Naive thymus-derived CD4-positive, alpha-beta T cell (primary cell): ENCODE measurements at places on chromosomes 3 and 15. TPM values are rescaled to one million over a fixed set of nuclear protein-coding genes. Genes with fewer than 3 reads are reported as not detected.

GRCh38 chr3:132145833-132146232, 111.0 kb upstream of the CPNE4 start:
- H3K27ac ChIP-seq = no peak overlapping the region
- H3K27me3 ChIP-seq = no peaks in the 10 kb centered on the region
- H3K36me3 ChIP-seq = no peaks in the 10 kb centered on the region
- DNase-seq = no peak
- H3K4me1 ChIP-seq = no peaks in the 10 kb centered on the region

DNA sequence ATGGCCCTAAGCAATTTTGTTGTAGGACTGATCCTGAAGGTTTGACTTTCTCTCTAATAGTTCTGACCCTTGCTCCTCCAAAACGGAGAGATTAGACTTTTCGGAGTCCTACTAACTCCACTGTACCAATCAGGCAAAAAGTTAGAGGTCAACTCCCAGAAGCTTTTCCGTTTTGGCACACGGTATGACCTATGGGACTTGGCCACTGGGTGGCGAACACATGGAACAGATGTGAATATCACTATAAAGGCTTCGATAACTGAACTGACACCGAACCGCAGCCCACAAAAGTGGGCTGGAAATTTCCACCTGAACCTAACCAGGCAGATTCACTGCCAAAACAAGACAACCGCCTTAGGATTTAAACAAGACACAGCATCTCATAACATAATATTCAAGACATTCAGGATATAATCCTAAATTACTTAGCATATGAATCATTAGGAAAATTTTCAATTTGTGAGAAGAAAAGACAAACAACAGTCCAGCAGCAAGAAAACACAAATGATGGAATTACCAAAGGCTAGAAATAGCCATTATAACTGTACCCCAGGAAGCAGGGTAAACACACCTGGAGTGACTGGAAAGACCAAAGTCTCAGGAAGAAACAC, 12.2 kb upstream of the TM2D3 start:
- no peak overlapping the region for H3K4me3 ChIP-seq

GRCh38 chr15:65083262-65083701, 6.7 kb downstream of the KBTBD13 start:
- peaks cover 11% of the 10 kb centered on the region for H3K4me1 ChIP-seq
- no peak overlapping the region for H3K27ac ChIP-seq
- DNase-seq = no peak
- no peak overlapping the region for H3K4me3 ChIP-seq
- H3K36me3 ChIP-seq = no peaks in the 10 kb centered on the region
- no peaks in the 10 kb centered on the region for H3K27me3 ChIP-seq

DNA sequence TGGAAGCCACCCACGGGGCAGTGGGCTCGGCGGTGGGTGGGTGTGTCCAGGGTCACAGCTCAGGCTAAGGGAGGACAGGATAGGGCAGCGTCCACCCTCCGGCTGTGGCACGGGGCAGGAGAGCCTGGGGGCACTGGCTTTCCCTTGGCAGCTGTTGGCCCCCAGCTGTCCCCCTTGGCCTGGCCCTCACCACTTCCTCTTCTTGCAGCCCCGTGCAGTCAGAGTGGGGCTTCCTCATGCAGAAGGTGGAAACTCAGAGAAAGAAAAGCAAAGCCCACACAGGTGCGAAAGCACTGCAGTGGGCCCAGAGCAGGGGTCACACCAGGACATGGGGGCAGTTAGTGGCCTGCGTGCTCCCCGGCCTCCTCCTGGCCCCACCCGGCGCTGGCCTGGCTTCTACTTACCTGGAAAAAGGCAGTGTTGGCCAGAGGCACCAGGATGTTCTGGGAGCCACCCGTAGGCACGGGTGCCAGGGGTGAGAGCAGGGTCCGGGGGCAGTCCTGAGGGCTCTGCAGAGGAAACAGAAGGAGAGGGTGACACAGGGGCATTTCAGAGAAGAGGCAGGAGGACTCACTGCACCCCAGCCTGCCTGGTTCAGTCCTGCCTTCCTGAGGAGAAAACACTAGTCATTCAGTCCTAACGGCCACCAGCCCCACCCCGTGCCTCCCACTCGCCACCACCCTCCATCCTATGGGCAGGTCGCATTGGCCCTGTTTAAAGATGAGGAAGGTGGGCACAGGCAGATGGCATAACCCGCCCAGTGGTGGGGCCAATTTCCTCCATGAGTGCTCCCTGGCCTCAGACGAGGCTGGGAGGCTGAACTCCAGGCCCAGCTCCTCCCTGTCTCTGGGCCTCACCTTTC, 28.3 kb downstream of the PLXND1 start:
- peak overlapping the region; percentile 7 for H3K27ac ChIP-seq
- no peak for DNase-seq
- H3K4me3 ChIP-seq = no peak overlapping the region
- H3K36me3 ChIP-seq = no peaks in the 10 kb centered on the region

Gene CGNL1
- not detected for total RNA-seq

Gene SLC15A2
- total RNA-seq = 3.8 TPM

GRCh38 chr15:52144656-52145178, 32.1 kb upstream of the BCL2L10 start:
- no peak overlapping the region for H3K27ac ChIP-seq

DNA sequence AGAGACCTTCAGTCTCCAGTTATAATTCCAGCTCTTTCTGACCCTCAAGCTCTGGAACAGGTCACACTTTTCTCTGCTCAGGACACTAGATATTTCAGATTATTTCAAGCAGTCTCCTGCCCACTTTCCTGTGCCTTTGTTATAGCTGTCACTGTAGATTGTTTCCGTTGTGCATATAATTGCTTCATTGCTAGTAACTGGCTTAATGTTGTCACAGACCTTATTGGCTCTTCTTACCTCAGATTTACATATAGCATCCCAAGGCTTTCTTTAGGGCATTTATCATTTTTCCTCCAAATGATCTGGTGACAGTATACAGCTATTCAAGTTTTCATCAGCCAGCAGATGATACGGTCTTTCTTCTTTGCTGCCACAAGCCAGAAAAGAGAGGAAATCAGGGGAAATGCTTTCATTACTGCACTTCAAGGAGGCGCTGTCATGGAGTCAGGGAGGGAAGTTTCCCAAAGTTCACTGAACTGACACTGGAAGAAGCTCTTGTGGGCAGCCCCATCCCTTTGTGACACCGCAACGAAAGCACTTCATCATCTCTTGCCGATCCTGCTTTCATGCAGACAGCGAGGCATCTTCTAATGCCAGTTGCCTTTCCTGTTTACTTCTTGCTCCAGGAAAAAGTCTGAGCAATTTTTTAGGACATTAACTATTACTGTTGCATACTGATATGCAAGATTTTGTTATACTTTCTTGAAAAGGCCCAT, 181.9 kb downstream of the CDIN1 start:
- H3K27me3 ChIP-seq = no peaks in the 10 kb centered on the region
- H3K4me1 ChIP-seq = no peaks in the 10 kb centered on the region
- no peaks in the 10 kb centered on the region for H3K36me3 ChIP-seq
- H3K4me3 ChIP-seq = no peak overlapping the region

- no peak overlapping the region for H3K4me3 ChIP-seq
- no peaks in the 10 kb centered on the region for H3K36me3 ChIP-seq
- H3K4me1 ChIP-seq = no peaks in the 10 kb centered on the region
- H3K27ac ChIP-seq = no peak overlapping the region
- no peaks in the 10 kb centered on the region for H3K27me3 ChIP-seq
Measured at GRCh38 chr3:196971094-196971698, 2.6 kb upstream of the PIGZ start.

GRCh38 chr3:152269056-152269830, 514 bp downstream of the MBNL1 start:
- peak overlapping the region; percentile 77 for H3K4me3 ChIP-seq
- DNase-seq = peak; percentile 88
- peaks cover 31% of the 10 kb centered on the region for H3K4me1 ChIP-seq

GRCh38 chr3:38130631-38131065, 6.3 kb downstream of the ACAA1 start:
- no peak overlapping the region for H3K4me3 ChIP-seq
- H3K27me3 ChIP-seq = no peaks in the 10 kb centered on the region
- H3K36me3 ChIP-seq = peaks cover 90% of the 10 kb centered on the region
- H3K27ac ChIP-seq = peak overlapping the region; percentile 20

DNA sequence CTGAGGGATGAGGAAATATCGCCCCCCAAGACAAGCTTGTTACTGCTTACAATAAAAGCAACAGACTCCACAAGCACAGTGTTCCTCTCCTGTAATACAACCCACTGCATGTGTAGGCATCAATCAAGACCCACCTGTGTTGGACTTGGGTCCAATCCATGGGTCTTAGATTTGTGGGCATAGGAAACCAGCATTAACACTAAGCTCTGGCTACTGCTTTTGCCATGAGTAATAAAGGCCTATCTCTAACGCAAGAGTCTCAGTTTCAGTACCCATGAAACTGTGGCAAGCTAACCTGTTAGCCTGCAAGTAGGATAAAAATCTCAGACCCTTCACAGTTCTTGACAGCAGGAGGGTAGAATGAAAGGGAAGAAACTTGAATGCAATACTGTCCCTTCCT, 5.2 kb upstream of the EIF1B start:
- no peak overlapping the region for H3K27ac ChIP-seq
- H3K27me3 ChIP-seq = no peaks in the 10 kb centered on the region
- no peak overlapping the region for H3K4me3 ChIP-seq
- peaks cover 6% of the 10 kb centered on the region for H3K4me1 ChIP-seq
- H3K36me3 ChIP-seq = no peaks in the 10 kb centered on the region

GRCh38 chr3:98603580-98603979, 10.2 kb upstream of the CPOX start:
- H3K27me3 ChIP-seq = no peaks in the 10 kb centered on the region
- no peaks in the 10 kb centered on the region for H3K4me1 ChIP-seq
- no peak overlapping the region for H3K4me3 ChIP-seq
- H3K27ac ChIP-seq = no peak overlapping the region
- H3K36me3 ChIP-seq = no peaks in the 10 kb centered on the region

DNA sequence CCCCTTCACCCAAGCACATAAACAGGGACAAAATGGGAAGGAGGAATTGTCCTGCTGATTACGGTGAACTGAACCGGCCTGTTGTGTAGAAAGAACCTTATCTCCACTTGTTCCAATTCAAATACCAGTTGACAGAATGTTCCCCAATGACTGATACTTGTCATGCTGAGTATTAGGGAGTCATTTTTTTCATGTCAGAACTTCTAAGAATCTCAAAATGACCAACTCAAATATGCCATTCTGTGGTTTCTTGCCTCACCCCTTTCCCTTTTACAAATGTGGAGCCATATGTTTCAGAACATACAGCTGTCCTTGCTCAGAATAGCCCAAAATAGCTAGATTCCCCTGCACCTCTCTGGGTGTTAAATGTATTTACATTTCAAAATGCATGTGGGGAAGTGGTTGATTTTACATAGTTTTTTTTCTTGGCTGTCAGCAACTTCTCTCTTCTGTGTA, 405.9 kb upstream of the TBL1XR1 start:
- no peak for DNase-seq
- no peaks in the 10 kb centered on the region for H3K36me3 ChIP-seq
- no peak overlapping the region for H3K27ac ChIP-seq
- no peak overlapping the region for H3K4me3 ChIP-seq
- no peaks in the 10 kb centered on the region for H3K27me3 ChIP-seq

GRCh38 chr15:72340366-72340765, 20.4 kb upstream of the CELF6 start:
- no peak for DNase-seq
- no peaks in the 10 kb centered on the region for H3K36me3 ChIP-seq
- H3K4me3 ChIP-seq = no peak overlapping the region
- no peaks in the 10 kb centered on the region for H3K27me3 ChIP-seq
- no peaks in the 10 kb centered on the region for H3K4me1 ChIP-seq

DNA sequence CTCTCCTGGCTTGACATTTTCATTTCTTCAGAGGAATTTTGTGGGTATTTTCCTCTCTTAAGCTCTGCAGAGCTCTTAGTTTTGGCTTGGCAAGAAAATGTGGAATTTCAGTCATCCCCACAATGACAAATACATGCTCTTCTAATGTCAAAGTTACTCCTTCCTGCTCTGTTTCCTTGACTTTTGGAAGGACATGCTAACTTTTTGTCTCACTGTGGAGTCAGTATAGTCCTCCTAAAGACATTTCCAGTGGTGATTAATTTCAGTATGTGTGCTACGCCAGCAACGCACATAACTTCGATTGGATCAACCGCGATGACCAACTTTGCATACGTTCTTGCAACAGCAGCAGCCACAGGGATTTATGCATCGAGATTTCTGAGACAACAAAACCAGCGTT, 13.3 kb downstream of the EBLN2 start:
- no peak overlapping the region for H3K27ac ChIP-seq
- no peaks in the 10 kb centered on the region for H3K4me1 ChIP-seq
- no peak for DNase-seq
- no peaks in the 10 kb centered on the region for H3K27me3 ChIP-seq

GRCh38 chr15:70262171-70262570, 164.5 kb upstream of the TLE3 start:
- no peaks in the 10 kb centered on the region for H3K27me3 ChIP-seq
- no peak for DNase-seq
- H3K4me1 ChIP-seq = peaks cover 40% of the 10 kb centered on the region
- H3K27ac ChIP-seq = no peak overlapping the region
- H3K4me3 ChIP-seq = no peak overlapping the region
- H3K36me3 ChIP-seq = no peaks in the 10 kb centered on the region

Gene TNIK
- 66.3 TPM for total RNA-seq

Gene KBTBD13
- not detected for total RNA-seq

Gene TTLL13
- total RNA-seq = 0.40 TPM

Gene PLA2G4B
- total RNA-seq = 33.9 TPM

- H3K27ac ChIP-seq = no peak overlapping the region
- no peaks in the 10 kb centered on the region for H3K36me3 ChIP-seq
- no peak for DNase-seq
- peaks cover 5% of the 10 kb centered on the region for H3K4me1 ChIP-seq
- H3K27me3 ChIP-seq = no peaks in the 10 kb centered on the region
- no peak overlapping the region for H3K4me3 ChIP-seq
Measured at GRCh38 chr15:43505738-43506137, 11.7 kb upstream of the MAP1A start.

GRCh38 chr15:88776646-88777045, 26.6 kb upstream of the ACAN start:
- no peak for DNase-seq
- H3K36me3 ChIP-seq = no peaks in the 10 kb centered on the region
- no peaks in the 10 kb centered on the region for H3K4me1 ChIP-seq
- H3K4me3 ChIP-seq = no peak overlapping the region
- no peak overlapping the region for H3K27ac ChIP-seq
- H3K27me3 ChIP-seq = no peaks in the 10 kb centered on the region

DNA sequence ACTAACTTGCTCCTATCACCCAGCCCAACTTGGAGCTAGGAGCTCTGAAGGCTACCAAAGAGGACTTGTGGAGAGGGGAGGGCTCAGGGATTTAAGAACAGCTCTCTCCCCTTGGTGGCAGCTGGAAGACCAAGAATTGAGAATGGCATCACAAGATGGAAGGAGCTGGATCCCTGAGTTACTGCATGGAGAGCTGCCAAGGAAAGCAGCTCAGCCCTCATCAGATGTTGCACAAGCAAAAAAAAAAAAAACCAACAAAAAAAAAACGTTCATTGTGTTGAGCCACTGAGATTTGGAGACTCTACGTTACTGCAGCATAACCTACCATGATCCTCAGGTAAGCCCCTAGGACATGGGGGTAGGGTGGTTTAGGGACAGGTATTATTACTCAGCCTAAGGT, 41.0 kb downstream of the ITGB5 start:
- no peak overlapping the region for H3K4me3 ChIP-seq
- no peaks in the 10 kb centered on the region for H3K36me3 ChIP-seq
- no peaks in the 10 kb centered on the region for H3K27me3 ChIP-seq
- H3K4me1 ChIP-seq = no peaks in the 10 kb centered on the region
- no peak for DNase-seq
- no peak overlapping the region for H3K27ac ChIP-seq

- no peaks in the 10 kb centered on the region for H3K4me1 ChIP-seq
- H3K27ac ChIP-seq = no peak overlapping the region
- no peak for DNase-seq
- H3K4me3 ChIP-seq = no peak overlapping the region
Measured at GRCh38 chr15:71559098-71559497, 251.3 kb upstream of the NR2E3 start.

- DNase-seq = no peak
- no peak overlapping the region for H3K27ac ChIP-seq
- H3K36me3 ChIP-seq = no peaks in the 10 kb centered on the region
- H3K4me3 ChIP-seq = no peak overlapping the region
- H3K27me3 ChIP-seq = no peaks in the 10 kb centered on the region
- no peaks in the 10 kb centered on the region for H3K4me1 ChIP-seq
Measured at GRCh38 chr15:40334541-40334940, 6.2 kb downstream of the CCDC9B start.
